T-cell (primary cell): ENCODE measurements at places on chromosomes 2 and 18.

DNA sequence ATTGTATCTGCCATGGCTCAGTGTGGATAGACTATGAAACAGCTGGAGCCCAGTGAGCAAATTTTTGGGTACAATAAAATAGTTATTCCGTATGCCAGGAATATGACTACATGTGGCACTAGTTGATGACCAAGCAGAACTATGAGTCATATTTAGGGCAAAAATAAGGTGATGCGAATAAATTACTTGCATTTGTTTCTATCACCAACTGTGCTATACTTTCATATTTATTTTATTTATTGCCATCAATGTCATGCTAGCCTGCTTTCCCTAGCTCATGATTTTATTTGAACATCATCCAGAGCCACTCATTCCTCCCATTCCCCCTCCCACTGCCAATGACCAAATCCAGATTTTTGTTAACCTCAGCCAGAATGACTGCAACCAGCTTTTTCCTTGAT, 13.3 kb upstream of the FAP start:
- no peak for DNase-seq

DNA sequence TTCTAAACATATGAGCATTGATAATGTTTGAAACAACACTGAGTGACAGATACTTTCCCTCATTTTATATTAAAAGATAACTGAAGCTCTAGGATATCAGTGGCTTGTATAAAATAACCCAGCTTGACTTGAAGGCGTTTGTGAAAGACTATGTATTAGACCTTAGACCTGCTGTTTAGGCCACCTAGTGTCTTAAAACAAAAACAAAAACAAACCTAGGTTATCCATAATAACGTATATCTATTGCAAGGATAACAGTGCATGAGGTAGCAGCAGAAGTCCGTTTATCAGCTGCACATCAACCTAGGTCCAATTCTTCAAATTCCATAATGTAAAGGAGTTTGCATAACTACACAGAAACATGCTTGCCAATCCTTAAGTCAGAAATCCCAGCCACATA, 79.5 kb upstream of the MAP2 start:
- DNase-seq: no peak

- DNase-seq: no peak
Observed at GRCh38 chr2:233061591-233062450, 1.7 kb downstream of the INPP5D start.

DNA sequence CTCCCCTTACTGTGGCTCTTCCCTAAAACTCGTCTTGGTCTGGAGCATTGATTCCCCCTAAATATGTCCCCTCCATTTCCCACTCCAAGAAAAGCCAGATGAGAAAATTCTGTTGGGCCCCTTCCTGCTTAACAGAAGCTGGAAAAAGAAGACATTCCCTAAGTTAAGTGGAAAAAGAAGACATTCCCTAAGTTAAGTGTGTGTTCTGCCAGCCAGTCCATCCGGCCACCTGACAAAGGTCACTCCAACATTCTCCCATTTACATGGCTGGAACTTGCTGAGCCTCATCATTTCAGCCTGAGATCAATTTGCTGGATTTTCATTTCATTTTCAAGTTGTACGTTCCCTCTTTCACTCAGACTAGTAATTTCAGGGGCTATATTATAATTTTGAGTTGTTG, 52.0 kb downstream of the LYPD1 start:
- no peak for DNase-seq

- no peak for DNase-seq
Observed at GRCh38 chr2:134727385-134727784, 8.6 kb upstream of the TMEM163 start.

DNA sequence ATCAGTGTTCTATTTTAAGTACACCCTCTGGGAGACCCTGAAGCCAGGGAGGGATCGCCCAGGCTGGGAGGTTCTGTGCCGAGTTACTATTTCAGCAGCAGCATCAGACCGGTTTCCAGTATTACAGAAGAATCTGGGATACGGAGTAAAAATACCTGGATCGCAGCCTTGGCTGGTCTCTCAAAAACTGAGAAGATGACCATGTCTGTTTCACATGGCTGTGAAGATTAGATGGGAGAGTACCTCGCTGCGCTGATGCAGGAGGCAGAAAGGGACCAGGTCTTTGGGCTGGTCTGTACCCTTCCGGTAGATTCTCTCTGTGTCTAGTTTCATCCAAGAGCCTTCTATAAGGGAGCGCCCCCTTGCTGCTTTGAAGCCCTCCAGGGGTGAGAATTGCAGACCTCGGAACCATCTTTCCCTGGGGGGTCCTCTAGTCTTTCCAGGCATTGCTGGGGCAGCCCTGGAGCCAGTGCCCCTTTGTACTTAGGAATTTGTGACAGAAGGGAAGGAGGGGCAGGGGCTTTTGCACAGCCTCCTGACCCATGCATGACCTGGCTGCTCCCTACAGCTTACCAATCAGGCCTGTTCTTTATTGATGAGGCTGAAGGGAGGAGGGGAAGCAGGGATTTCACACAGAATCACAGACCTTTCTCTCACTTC, 56.3 kb upstream of the MAPRE3 start:
- DNase-seq: no peak

- DNase-seq: no peak
Observed at GRCh38 chr18:62522178-62522503, 684 bp upstream of the ZCCHC2 start.

GRCh38 chr2:60891180-60891579, 9.8 kb downstream of the REL start:
- DNase-seq: no peak

DNA sequence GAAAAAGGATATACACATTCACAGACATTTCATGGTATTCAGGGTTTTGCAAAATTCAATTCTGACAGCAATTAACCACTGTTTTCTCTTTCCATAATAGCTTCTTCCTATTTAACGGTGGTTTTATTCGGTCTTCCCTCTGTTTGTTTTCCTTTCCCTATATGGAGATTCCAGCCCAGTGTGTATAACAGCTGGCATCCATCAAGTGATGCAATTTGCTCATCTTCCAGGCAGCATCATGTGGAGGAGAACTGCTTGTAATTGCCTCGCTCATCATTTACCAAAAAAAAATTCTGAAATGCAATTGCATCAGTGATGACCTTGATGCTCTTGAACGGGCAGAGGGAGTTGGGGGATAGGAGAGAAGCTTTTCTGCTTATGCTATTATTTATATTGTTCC, 165.9 kb upstream of the PGAP1 start:
- no peak for DNase-seq

DNA sequence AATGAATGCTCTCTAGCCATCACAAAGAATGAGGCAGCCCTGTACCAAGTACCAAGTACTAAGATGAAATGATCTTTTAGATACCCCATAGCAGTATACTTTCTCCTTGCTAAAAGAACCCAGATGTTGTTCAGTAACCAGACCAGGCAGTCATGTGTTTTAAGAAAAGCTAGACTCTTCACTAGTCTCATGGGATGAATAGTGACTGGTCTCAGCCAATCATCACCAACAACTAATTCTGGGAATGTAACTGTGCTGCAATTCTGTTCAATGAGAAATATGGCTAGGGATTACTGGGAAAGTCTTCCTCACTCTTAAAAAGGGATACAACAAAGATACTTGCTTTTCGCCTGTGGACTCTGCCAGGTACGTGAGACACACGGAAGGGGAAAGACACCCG, 29.5 kb downstream of the MBOAT2 start:
- DNase-seq: no peak

- DNase-seq: no peak
Observed at GRCh38 chr18:46337271-46337670, 233.1 kb downstream of the HAUS1 start.

DNA sequence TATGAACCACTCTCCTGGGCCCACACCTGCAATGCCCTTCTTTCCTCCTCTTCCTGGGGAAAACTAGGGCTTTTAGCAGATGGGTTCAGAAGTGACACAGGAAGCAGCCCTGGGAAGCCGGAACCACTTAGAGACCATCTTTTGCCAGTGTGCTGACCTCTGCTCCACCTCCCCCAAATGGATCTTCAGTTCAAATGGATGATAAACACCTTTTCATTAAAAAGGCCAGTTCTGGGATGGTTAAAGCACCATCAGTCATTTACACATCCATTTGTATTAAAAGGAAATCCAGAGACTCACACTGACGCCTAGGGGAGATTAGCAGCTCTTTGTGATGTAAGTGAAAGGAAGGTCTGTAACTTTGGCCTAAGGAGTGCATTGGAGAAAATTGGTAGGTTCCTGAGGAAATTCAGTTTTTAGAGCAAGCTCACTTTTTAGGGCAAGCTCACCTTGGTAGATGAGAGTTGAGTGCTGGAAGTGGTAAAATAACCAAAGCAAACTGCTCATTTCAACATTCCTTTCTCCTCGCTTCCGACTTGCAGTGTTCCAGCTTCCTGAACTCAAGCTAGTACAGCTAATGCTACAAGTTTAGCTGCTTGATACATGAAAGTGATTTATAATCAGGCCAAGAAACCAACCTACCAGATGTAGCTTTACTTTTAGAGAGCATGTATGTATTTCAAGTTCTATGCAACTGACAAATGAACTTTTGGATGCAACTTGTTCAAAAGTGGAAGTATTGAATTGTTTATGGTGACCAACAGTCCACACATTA, 47.7 kb downstream of the ACTR2 start:
- DNase-seq: no peak

DNA sequence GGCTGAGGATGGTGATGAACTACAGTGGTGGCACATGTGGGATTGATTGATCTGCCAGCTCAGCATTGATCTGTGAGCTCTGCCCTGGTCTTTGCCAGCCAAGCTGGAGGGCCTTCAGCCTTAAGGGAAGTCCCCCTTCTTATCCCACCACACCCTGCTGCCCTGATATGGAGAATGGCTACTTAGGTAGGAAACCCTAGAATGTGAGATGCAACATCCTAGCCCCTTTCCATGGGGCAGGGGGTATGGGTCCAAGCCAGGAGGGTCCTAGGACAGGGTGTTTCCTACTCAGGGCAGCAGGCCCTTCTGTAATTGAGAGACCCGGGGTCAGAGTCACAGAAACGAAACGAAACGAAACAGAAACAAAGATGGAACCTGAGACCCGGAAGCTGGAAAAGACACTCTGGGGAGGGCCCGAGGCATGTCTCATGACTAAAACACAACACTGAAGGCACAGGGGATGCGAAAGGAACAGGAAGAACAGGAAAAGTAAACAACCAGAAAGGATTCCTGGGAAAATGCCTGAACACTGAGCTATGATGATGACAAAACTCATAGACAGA, 16.9 kb upstream of the SULT1C2 start:
- no peak for DNase-seq

DNA sequence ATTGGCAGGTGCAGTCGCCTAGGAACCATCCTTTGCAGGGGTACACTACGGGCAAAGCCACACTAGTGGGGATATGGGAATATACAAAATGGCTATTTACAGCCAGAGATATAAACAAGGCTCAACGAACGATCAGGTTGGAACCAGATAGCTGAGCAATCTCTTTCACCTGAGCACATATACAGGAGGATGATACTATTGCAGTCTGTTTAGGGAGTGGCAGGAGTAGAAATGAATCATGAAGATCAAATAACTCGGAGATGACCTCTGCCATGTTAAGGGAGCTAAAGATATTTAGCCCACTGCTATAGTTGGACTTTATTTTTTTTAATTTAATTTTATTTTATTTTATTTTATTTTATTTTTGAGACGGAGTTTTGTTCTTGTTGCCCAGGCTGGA, 33.8 kb downstream of the TEX44 start:
- no peak for DNase-seq

GRCh38 chr18:61236356-61237057, 96.7 kb upstream of the CDH20 start:
- DNase-seq: no peak

DNA sequence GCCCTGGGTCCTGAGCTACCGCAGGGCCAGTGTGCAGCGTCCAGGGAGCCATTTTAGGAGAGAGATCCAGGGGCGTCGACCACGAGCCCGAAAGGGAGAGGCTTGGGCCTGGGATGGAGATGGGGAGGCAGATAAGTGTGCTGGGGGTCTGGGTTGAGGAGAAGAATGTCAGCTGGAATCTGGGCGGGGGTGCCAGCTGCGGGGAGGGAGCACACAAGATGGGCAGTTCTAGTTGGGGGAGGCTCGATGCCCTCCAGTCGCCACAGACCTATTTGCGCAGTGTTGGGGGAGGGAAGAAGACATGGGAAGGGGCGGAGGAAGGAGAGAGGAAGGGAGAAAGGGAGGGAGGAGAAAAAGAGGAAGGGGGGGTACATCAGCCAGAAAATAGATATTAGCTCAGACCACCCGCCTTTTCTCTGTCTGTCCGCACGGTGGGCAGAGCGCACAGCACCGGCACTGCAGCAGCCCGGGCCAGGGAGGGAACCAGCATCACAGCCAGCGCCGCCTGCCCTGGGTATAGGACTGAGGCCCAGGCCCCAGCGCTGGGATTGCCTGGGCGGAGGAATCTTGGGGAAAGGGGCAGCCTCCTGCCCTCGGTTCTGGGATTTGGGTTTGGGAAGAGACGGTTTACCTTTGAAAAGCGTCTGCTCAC, 1.9 kb upstream of the HOXD11 start:
- no peak for DNase-seq

DNA sequence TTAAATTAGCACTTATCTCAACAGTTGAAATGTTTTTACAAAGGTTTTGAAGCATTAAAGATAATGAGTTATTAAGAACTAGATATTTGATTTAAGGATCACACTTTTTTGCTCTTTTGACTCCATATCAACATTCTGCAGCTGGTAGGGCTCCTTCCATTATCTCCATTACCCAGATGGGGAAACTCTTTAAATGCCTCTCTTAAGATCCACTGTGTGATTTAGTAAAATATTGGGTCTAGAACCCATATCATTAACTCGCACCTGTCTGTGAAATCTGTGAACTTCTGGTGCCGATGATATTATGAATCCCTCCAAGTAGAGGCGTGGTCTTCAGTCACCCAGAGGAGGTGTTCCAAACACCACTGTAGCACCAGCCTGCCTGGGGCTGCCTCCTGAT, 466.2 kb downstream of the TSN start:
- DNase-seq: no peak

GRCh38 chr2:53854678-53855077, 5.1 kb downstream of the GPR75 start:
- DNase-seq: no peak

- no peak for DNase-seq
Observed at GRCh38 chr2:228864131-228864530, 407.0 kb downstream of the PID1 start.
